Activated T-cell treated with anti-CD3 and anti-CD28 coated beads, Interleukin-2, amount 50 U/mL, for 48 hours (primary cell): ENCODE measurements at places on chromosomes 13 and 19.

DNA sequence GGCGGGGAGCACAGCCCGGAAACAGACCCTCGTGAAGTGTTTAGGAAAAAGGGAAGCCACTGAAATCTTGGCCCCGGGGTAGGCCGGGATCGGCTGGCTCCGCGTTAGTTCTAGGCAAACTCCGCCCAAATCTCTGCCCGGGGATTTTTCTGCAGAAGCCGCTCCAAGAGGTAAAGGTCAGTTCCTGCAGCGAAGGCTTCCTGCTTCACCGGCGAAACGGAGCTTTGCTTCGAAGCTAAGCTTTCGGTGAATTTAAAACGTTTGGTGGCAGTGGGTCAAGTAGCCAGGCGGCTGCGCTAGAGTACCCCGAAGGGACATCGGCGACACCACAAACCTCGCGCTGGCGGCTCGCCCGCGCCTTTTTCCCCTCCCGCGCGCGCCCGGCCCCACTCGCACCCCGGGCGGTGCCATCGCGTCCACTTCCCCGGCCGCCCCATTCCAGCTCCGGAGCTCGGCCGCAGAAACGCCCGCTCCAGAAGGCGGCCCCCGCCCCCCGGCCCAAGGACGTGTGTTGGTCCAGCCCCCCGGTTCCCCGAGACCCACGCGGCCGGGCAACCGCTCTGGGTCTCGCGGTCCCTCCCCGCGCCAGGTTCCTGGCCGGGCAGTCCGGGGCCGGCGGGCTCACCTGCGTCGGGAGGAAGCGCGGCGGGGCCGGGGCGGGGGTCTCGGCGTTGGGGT is 441 bp downstream of the GJB2 start:
- peak; percentile 29 for DNase-seq

GRCh38 chr19:52522551-52522950 is 4.9 kb upstream of the ZNF808 start:
- DNase-seq = no peak

DNA sequence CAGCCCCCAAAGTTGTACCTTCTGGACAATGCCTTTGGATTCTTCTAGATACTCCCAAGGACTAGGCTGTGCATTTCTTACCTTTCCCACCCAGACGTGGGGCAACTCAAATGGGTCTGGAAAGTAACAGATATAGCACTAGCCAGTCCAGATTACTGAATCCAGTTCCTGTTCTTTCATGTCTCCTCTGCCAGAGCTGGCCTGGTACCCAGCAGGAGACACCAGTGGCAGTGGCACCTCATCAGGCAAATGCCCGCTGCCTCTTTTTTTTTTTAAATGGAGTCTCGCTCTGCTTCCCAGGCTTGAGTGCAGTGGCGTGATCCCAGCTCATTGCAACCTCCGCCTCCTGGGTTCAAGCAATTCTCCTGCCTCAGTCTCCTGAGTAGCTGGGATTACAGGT is 43.2 kb downstream of the N4BP2L2 start:
- no peak for DNase-seq

DNA sequence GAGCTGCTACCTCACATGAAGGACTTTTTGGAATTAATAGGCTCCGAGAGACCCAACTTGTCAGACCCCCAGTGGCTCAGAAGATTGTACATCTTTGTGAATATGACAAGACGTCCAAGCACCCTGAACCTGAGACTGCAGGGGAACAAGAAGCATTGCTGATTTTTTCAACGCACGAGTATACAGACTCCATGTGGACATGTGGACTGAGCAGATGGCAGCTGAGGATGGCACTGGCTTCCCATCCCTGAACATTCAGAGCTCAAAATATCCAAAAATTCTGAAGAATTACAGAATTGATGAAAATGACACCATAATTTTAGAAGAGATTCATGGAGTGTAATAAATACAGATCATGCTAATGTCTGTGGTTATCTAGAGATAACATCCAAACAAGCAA is 254.1 kb downstream of the MZT1 start:
- DNase-seq = no peak

DNA sequence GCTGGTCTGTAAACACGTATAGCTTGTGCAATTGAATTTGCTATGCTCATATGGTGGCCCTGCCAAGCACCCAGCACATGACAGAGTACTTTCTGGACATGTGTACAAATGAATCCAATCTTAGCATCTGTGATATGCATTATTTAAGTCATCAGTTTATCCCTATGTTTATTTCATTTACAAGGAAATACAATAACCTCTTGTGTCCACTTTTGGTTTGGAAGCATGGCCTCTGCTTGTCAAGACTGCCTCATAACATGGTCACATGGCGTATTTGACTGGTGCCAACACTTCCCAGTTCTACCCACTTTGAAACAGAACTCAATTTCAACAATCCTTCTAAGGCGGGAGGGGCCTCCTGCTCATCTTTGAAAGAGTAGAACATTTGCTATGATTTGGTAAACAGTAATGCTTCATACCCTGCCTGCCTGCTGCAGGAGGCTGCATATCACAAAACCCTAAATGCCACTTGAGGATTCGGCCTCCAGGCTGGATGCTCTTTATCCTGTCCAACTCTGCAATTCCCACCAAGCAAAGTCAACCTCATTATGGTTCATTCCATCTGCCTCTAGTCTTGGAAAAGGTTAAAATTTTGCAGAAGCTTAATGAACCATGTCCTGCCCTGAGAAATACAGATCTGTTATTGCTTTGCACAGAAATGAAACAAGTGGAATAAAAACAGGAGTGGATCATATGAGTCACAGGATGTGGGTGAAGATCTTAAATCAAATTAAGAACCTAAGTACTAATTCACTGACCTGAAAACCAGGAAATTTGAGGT is 151.3 kb downstream of the CYSLTR2 start:
- peak; percentile 34 for DNase-seq

- no peak for DNase-seq
These were observed 793.9 kb upstream of the PCDH20 start for GRCh38 chr13:62209529-62209928.

DNA sequence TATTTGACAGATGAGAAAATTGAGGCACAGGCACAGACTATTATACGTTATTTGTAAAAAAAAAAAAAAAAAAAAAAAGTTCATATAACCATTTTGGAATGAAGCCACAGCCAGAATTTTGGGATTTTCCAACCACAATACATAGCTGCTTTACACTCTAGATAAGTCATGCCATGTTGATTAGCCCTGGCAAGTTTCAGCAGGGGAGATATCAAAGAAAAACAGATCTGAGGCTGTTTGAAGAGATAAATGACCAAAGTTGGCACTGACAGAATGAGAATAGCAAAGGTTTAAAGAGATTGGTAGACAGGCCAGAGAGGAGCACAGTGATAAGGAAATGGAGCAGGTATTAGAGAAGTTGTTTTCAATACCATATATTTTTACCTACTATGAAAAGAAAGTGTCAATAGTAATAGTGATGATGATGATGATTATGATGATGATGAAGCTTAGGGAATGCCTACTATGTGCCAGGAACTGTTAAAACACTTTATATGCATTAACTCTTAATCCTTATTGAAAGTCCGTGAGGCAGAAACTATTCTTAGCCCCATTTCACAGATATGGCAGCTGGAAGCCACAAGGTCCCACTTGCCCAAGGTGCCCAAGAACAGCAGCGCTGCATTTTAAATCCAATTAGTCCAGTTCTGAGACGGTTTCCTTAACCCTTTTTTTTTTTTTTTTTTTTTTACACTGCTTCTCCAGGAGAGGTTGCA is 105.5 kb downstream of the MBNL2 start:
- no peak for DNase-seq

DNA sequence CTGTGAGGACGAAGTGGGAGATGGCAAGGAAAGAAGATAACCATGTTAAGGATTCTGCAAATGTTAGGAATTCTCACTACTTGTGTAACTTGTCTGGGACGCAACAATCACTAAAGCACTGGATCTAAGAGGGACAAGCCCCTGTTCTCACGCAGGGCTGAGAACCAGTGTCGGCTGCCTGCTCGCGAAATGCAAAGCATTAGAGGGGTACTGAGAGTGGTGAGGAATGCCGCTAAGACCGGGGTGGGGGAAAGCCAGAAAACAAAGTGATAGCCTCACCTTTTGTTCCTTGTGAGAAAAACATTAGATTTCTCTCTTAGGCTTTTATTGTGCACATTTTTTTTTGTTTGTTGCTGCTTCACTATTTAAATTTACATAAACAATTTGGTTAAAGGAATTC is 241.9 kb downstream of the ABCC4 start:
- no peak for DNase-seq

GRCh38 chr19:53873773-53874605 is 6.3 kb downstream of the MYADM start:
- no peak for DNase-seq

DNA sequence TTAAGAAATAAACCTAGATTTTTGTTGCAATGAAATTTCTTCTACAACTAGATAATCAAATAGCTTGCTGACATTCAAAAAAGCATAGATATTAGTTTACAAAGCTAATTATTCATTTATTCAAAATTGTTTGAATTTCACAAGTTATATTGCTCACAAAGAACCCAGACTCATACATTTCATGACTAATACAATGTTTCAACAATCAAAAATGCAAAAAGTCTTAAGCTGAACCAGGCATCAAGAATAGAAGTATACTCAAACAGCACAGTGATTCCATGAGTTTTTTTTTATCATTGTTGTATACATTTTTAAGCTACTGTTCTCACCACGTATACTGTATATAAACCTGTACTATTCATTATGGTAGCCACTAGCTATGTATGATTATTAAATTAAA is 51.0 kb downstream of the DIAPH3 start:
- no peak for DNase-seq

GRCh38 chr13:59111751-59112171 is 1052.0 kb downstream of the DIAPH3 start:
- DNase-seq = no peak

DNA sequence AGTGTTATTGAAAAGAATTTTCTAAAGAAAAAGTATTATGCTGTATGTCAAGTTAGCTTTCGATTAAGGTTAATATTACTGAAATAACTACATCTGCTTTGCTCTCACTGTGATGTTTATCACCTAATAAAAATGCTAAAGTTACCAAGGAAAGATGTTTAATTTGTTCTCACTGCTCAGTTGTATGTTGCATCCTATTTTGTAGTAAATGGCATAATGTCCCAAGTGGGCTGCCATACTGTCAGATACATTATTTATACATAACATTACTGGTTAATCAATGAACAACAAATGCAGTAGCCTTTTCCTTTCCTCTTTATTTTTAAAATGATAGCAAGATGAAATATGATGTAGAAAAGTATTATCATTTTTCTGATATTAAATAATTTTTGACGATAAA is 226.3 kb upstream of the DACH1 start:
- DNase-seq = no peak

GRCh38 chr13:76723551-76724232 is 162.5 kb downstream of the KCTD12 start:
- DNase-seq = no peak

GRCh38 chr13:48595431-48596429 is 58.0 kb upstream of the CYSLTR2 start:
- peak; percentile 38 for DNase-seq

DNA sequence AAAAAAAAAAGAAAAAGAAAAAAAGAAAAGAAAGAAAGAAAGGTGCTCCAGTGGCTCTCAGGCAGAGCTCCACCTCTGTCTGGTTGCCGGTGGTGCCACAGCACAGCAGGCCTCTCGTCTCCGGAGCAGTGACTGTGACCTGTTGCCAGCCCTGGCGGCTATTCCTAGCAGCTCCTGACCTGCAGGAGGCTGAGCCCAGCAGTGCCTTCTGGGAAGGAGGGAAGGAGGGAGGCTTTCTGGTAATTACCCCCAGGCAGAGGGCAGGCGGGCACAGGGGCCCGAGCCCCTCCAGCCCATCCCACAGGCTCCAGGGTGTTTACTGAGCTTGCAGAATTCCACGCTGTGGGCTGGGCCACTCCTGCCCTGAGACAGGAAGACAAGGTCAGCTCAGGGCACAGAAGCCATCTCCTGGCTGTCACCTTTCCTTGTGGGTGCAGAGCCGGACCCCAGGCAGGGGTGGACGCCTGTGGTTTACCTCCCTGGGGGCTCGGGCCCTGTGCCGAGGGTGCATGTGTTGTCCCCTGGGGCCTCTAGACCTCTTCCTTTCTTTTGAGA is 77.9 kb downstream of the GNG7 start:
- no peak for DNase-seq

- DNase-seq = no peak
These were observed 47.0 kb downstream of the CBY2 start for GRCh38 chr13:45748941-45749759.

DNA sequence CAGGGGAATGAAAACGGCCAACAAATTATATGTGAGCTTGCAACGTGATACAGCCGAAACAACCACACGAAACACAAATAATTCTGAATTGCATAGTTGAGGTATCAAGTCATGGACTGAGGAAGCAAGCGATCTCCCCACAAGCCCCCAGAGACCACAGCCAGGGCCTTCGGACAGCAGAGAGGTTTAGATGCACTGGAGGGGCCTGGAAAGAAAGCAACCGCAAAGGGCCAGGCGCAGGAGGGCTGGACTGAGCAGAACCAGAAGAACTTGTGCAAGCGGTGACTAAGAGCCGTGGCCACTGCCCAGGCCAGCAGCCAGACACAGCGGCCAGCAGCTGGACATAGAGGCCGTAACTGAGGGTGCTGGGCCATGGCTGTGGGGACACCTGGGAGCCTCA is 131.4 kb downstream of the TNFRSF19 start:
- DNase-seq = no peak

GRCh38 chr19:33514885-33515551 is 6.6 kb downstream of the PEPD start:
- peak; percentile 22 for DNase-seq

GRCh38 chr13:88000787-88001186 is 329.6 kb downstream of the SLITRK5 start:
- no peak for DNase-seq

- DNase-seq = no peak
These were observed 64.3 kb downstream of the TM9SF2 start for GRCh38 chr13:99565478-99566124.

GRCh38 chr19:54136864-54137698 is 481 bp upstream of the CNOT3 start:
- DNase-seq = peak; percentile 98

GRCh38 chr13:20359335-20359734 is 127.2 kb upstream of the GJB6 start:
- DNase-seq = peak; percentile 28

DNA sequence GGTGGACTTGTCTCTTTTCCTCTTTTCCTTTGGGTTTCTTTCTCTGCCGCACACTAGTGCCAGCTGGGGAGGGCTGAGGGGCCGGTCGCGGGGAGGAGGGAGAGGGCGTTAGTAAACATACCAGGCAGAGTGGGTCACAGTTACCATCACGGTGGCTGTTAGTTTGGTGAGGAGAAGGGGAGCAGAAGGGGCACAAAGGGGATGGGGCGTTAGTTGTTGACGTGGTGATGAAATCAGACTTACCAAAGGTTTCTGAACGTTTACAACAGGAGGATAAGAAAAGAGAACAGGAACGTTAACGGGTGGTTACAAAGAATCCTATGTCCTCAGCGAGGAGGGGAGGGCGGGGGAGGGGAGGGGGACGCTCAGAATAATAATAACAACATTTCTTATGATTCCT is 77.9 kb downstream of the PTPRS start:
- DNase-seq = no peak

GRCh38 chr19:34474233-34474989 is 7.1 kb upstream of the WTIP start:
- no peak for DNase-seq

- peak; percentile 83 for DNase-seq
These were observed 21.1 kb downstream of the PRR36 start for GRCh38 chr19:7852851-7853769.
